ENCODE measurements at places on chromosomes 5 and 9.
A peak's percentile ranks its signal among the peaks of the same experiment; 100 is the strongest.

GRCh38 chr5:166493612-166494011 lies 1797.8 kb upstream of the WWC1 start:
- no peak for DNase-seq

DNA sequence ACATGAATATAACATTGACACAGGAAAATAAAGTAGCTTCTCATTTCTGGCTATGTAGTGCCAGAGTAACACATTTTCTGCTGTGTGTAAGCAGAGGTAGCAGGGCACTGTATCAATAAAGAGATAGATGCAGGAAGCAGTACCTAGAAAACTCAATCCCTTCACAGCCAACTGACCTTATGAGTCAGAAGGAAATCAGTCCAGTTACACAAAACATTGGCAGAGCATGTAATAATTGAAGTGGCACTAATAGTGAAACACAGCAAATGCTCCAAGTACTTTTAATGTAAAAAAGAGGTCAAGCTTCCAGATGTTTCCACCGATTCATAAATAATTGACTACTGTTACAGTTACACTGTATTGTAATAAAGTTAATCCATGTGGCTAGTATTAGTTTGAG lies 706.6 kb downstream of the EFNA5 start:
- DNase-seq = no peak

DNA sequence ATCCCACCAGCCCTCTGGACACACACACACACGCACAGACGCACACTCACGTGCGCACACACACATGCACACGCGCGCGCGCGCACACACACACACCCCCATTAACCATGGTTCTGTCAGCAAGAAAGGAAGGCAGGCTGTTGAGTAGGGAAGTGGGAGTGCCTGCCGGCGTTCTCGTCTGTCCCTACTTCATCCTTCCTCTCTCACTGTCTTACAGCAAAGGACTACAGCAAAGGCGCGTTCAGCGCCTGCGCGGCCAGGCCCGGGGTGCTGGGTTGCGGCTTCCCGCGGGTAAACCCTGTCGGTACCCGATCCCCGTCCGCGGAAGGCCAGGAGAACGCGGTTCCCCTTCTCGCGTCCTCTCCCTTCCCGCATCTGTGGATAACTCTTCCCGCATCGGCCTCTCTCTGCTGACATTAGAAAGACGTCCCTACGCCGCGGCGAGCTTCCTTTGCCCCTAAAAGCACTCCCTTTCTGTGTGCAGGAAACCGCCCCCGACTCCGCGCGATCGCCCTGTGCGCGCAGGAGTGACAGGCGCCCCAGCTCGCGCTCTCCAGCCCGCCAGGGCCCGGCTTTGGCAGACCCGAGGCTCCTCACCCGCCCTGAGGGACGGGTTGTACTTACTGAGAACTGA lies 219.2 kb downstream of the AGTPBP1 start:
- DNase-seq = peak; percentile 6

- DNase-seq = no peak
Observed at GRCh38 chr5:5800801-5801761, 378.6 kb downstream of the ICE1 start.

GRCh38 chr9:37739222-37739621 lies 14.4 kb upstream of the TRMT10B start:
- no peak for DNase-seq

DNA sequence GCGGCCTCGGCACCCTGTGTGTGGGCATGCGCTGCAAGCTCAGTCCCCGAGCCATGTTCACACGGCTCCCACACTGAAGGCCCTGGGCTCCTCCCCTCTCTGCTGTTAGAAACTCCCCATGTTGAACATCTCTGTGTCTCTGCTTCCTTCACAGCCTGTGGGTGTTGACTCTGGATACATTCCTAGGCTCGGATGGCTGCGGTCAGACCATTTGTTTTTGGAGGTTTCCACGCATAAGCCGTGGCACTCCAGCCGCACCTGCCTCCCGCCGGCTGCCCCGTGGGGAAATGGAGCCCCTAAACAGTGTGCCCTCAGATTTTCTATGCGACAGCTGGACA lies 31.2 kb upstream of the LRRC14B start:
- DNase-seq = no peak

- no peak for DNase-seq
Observed at GRCh38 chr5:14831006-14831338, 40.6 kb downstream of the ANKH start.

GRCh38 chr9:13915591-13916301 lies 398.2 kb downstream of the NFIB start:
- DNase-seq = no peak

Data from stimulated activated naive B cell treated with anti-CD40 and anti-IgM and Interleukin-4, amounts not matched to agents 10 μg/mL and 1 μg/mL and 100 μg/mL, for 72 hours (primary cell).